Muscle of leg (tissue), 16 donors: ENCODE measurements at places on chromosomes 7 and 10.

- no peak for DNase-seq
Measured at GRCh38 chr10:132788831-132789219, 2.9 kb upstream of the NKX6-2 start.

DNA sequence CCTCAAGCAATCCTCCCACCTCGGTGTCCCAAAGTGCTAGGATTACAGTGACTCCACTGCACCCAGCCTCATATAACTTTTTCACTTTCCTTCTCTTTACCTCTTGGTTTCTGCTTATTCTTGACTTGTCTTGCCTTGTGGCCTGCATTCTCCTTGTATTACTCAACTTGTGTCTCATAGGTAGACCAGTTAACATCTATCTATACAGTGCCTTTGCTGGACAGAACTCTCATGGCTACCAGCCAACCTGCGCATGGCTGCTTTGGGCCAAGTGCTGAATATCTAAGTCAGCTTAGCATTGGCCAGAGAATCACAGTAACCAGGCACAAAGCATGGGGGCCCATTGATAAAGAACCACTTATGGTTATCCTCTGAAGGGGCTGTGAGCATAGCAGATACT, 42.6 kb upstream of the ZNRF2 start:
- no peak for DNase-seq

- no peak for DNase-seq
Measured at GRCh38 chr10:79209831-79210230, 137.4 kb upstream of the PPIF start.

DNA sequence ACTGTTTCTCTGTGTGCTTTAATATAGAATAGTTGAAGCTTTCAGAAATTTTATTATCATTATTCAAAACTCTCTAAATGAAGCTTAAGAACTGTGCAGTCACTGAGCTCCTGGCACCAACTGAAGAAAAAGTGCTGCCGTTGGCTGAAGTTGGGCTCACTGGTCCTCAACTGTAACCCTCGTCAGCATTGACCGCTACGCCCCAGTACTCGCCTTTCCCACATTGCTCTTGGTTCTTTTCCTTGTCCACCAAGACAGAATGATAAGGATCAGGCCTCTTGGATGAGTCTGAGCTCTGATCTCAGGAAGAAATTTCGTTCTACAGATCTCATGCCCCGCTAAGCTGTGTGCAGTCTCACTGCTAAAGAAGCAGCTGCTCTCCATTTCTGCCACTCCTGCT, 7.9 kb upstream of the TAF3 start:
- no peak for DNase-seq

DNA sequence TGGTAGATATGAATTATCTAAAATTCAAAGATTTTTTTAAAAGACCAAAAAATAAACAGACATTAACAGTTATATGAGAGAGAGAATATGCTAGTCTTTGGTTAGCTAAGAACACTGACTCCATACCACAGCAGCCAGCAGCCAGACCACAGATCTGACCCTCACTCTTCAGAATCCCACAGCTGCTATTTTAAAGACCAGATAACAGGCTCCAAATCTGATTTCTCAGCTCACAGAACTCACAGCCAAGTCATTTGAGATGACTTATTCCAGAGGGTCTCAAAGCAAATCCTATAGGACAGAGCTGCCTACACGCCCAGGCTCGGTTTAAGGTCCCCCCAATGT, 20.4 kb downstream of the NUDCD3 start:
- DNase-seq = no peak

- peak; percentile 88 for DNase-seq
Measured at GRCh38 chr7:24877790-24878311, 102.1 kb downstream of the OSBPL3 start.

GRCh38 chr10:97101166-97101940, 84.4 kb downstream of the SLIT1 start:
- no peak for DNase-seq
